Stimulated activated CD8-positive, alpha-beta memory T cell treated with anti-CD3 and anti-CD28 coated beads, Interleukin-7, amount 100 ng/mL, for 1 hour (primary cell): ENCODE measurements at places on chromosomes 16 and 17.

DNA sequence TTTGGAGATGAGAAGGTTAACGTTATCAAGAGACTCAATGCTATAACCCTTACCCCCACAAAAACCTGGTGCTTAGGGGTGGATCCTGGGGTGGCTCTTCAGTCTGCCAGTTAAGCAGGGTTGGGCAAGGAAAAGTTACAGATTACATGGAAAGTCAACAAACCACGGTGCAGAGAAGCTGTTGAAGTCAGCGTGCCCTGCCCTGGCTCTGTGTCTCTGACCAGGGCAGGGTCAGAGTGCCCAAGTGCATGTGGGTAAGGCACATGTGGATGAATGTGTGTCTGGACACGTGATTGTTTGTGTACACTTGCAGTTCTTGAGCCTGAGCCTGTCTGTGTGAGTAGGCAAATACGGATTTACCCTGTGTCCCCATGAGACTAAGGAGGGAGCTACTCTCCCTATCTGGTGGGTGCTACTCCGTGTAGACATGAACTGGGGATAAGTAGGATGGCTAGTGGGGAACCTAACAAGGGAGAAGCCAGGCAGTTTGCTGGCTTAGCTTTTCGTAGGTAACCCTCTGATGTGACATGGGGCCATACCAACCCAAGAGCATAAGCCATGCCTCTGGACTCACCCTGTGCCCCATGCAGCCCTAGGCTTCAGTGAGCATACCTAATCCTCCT lies 5.5 kb downstream of the IGFBP4 start:
- no peak for DNase-seq

DNA sequence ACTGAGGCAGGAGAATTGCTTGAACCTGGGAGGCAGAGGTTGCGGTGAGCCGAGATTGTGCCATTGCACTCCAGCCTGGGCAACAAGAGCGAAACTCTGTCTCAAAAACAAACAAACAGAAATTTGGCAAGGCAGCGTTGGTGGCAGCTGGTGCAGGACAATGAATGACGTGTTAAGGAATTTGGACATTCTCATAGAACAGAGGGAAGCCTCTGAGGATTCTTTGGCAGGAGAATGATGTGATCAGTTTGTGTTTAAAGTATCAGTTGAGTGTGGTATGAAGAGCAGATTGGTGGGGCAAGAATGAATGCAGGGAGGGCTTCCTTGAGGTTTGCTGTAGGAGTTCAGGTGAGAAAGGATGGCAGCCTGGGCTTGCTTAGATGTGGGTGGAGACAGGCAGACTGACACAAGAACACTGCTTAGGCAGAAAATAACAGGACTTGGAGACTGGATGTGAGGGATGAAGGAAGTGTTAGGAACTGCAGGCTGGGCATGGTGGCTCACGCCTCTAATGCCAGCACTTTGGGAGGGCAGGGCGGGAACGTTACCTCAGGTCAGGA lies 4.8 kb downstream of the CYB5D2 start:
- no peak for DNase-seq

- no peak for DNase-seq
These were observed 6.7 kb downstream of the NDUFAF8 start for GRCh38 chr17:81245665-81246342.

GRCh38 chr16:10594312-10594950 lies 14.0 kb upstream of the EMP2 start:
- no peak for DNase-seq

- no peak for DNase-seq
These were observed 53.8 kb upstream of the LYRM9 start for GRCh38 chr17:27947005-27947406.

DNA sequence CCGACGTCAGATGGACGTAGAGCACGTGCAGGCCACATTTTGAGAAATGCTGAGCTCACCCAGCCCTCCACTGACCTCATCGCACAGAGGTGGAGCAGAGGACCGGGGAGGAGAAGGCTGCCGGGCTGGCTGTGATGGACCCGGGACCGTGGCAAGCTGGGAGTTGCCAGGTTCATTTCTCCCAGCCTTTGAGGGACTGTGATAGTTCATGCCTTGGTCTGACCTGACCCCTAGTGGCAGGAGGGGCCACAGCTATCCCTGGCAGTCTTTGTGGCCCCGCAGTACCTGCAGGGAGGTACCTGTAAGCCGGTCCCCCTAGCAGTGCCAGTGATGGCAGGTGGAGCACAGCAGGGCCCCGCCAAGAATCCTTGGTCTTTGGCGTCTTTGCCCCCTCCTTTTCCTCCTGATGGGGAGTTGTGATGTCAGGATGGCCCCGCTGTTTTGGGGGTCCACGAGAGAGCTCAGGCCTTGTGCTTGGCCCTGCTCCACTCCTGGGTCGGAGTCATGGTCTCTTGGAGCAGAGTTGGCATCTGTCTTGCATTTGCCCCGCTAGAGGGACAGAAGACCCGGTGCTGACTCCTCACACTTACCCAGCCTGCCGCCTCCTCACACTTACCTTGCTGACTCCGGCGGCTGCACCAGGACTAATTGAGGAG lies 50.4 kb downstream of the OR1D5 start:
- no peak for DNase-seq

GRCh38 chr17:8887301-8887700 lies 19.8 kb upstream of the PIK3R6 start:
- no peak for DNase-seq

GRCh38 chr16:5837007-5837670 lies 739.5 kb upstream of the EEF2KMT start:
- DNase-seq: no peak

DNA sequence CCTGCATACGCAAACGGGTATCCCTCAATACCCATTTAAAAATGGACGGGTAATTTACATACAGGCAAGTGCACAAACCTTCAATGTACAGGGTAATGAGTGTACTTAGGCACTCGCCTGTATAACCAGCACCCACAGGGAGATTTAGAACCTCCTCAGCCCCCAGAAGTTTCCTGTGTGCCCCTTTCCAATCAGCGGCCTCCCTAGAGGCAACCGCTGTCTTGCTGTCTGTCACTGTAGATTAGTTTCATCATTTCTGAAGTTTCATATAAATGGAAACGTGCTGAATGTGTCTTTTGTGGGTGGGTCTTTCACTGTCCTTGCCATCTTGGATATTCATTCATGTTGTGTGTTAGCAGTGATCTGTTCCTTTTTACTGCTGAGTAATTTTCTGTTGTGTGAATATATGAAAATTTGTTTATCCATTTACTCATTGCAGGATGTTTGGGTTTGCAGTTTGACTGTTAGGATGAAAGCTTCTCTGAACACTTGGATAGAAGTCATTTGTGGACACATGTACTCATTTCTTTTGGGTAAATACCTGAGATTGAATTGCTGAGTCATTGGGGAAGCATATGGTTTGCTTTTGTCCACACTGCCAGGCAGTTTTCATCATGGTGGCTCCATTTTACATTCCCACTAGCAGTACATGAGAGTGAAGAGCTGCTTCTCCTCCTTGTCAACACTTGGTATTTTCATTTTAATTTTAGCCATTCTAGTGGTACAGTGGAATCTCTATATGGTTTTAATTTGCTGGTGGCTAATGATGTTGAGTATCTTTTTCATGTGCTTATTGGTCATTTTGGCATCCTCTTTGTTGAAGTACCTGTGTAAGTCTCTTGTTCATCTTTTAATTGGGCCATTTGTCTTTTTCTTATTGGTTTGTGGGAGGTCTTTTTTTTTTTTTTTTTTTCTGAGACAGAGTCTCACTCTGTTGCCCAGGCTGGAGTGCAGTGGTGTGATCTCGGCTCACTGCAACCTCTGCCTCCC lies 2.1 kb upstream of the ADCY7 start:
- DNase-seq: no peak

DNA sequence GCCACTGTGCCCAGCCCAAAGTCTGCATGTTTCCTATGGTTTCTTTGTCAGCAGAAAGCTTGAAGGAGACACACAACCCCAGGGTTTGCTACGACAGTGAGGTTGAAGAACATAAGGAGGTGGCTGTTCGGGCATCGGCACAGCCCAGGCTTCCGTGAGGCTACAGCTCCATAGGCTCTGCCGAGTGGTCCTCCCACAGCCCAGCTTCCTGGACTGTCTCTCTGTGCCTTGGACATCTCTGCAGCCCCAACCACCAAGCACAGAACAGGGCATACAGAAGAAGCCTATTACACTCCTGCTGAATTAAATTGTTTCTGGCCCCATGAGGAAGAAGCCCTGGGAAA lies 3.2 kb upstream of the HAP1 start:
- DNase-seq: no peak

DNA sequence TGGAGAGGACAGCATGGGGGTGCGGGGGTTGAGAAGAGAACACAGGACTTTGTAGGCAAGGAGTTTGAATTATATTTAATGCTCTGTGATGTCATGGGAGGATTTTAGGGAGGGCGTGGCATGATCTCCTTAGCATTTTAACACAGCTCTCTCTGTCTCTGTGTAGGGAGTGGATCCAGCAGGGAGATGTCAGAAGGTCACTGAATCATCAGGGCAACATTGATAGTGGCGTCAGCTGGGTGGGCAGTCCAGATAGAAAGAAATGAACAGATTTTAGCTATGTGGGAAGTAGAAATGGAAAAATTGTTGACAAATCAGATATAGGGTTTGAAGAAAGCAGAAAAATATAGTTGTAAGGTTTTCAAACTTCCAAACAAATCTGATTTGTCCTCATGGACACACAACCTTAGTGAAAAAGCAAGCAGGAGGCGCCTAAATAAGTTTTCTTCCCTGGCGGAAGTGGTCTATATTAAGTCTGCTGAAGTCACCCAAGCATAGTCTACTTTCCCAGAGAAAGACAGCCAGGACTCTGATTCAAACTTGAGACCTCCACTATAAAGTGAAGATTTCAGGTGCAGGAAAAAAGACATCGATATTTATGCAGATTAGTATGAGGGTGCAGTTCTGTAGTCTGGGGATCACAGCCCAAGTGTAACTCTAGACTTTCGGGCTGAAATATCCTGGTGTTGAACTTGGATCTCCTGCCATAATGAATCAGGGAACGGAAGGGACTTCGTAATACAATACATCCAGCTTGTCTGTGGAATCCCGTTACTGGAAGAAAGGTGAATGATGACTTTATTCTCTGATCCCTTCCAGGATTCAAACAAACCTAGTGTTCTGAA lies 10.1 kb upstream of the PCTP start:
- no peak for DNase-seq

GRCh38 chr17:74759243-74759801 lies 10.9 kb downstream of the NHERF1 start:
- DNase-seq: no peak

DNA sequence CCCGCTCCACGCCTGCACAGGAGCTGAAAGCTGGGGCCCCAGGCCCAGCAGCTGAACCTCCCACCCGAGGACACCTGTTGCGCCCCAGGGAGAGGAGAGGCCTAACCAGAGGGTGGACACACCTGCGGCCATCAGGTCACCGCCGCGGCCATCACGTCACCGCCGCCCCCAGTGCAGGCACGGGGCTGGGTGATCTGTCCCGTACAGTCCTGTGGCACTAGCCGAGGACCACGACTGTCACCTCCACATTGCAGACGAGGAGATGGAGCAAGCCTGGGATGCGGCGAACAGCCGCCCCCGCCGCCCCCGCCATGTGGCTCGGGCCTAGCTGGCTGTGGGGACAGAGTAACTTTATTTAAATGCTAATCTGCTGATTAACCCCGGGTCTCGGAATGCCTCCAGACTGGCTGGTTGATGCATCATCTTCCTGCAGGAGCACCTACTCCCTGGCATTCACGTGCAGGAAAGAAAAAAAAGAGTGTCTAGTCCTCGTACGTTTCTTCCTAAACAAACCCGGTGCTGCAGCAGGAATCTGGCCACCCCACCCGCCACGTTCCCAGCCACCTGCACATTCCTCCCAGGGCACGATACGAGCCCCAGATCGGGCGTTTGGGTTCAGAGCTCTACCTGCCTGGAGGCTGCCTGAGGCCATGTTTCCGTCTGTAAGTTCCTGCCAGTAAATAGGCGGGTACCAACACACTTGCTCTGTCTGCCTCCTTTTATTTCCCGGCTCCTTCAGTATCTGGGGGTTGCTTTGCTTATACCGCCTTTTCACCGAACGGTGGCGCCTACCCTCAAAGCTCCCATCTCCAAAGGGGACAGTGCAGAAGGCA lies 29.9 kb downstream of the PIEZO1 start:
- no peak for DNase-seq

DNA sequence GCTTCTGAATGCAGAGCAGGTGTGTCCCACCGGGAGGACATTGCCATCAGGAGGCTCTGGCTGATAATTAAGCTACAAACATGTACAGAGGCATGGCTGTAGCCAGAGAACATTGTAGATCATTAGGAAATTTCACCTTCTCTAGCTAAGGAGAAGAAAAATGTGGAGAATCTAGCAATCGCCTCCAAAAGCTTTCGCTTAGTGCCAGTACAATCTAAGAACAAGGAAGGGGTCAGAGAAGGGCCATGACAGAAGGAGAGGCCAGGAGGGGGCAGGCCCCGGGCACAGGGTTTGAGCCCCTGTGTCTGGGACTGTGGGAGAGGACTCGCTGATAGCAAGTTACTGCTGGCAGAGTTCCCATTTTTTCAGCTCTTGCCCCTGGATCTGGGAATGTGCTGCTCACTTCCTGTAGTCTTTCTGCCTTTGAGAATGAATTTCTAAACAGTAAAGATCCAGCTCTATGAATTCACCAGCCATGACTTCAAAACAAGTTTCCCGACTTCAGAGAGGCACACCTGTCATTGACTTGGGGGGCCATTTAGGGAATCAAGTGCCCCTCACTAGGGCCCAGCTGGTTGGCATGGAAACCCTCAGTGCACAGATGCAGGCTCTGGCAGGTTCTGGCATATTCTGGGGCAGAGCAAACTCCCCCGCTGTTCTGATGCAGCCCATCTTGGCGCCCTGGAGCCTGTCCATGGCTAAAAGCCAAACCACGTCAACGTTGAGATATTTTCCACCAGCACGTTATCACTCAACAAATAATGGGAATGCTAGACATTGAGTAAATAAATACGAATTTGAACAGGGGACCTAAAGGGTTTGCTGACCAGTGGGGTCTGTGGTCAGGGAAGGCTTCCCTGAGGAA lies 59.5 kb upstream of the CACNG4 start:
- DNase-seq: no peak

DNA sequence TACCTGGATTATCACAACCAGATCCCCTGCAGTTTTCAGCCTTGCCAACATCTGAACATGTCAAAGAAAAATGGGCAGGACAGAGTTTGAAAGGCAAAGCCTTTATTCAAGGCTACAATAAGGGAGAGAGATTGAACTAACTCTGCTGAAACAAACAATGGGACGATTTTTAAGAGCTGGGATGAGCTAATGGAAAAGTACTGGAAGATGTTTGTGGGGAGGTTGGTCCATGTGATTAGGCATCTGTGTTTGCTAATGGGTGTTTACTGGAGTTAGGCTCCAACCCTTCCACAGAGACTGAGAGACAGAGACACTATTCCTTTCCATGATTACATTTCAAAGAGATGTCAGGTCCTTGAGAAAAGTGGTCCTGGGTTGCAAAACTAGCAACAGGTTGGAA lies 35.0 kb upstream of the HSBP1 start:
- DNase-seq: no peak

DNA sequence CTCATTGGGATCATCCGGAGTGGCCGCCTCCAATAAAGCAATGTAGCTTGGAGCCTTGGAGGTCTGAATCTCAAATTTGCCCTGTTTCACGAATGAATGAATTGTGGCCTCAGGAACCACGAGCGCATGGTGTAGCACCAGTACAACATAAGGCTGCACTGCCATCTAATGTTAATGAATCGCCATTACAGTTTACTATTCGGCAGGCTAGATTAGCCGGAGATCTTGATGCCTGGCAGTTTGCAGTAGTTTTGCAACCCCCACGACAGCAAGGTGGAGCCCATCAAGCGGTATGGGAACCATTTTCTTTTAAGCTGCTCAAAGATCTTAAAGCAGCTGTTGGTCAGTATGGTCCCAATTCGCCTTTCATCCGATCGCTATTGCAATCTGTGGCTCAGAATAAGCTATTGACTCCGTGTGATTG lies 18.8 kb downstream of the ALOX15B start:
- no peak for DNase-seq
